ENCODE measurements at places on chromosomes 16 and 17.

GRCh38 chr16:60151987-60152386 is 1417.9 kb upstream of the GOT2 start:
- no peak for DNase-seq

- no peak for DNase-seq
Observed at GRCh38 chr17:3719265-3719664, 4.4 kb upstream of the HASPIN start.

GRCh38 chr16:50467943-50468748 is 80.0 kb upstream of the NKD1 start:
- no peak for DNase-seq

DNA sequence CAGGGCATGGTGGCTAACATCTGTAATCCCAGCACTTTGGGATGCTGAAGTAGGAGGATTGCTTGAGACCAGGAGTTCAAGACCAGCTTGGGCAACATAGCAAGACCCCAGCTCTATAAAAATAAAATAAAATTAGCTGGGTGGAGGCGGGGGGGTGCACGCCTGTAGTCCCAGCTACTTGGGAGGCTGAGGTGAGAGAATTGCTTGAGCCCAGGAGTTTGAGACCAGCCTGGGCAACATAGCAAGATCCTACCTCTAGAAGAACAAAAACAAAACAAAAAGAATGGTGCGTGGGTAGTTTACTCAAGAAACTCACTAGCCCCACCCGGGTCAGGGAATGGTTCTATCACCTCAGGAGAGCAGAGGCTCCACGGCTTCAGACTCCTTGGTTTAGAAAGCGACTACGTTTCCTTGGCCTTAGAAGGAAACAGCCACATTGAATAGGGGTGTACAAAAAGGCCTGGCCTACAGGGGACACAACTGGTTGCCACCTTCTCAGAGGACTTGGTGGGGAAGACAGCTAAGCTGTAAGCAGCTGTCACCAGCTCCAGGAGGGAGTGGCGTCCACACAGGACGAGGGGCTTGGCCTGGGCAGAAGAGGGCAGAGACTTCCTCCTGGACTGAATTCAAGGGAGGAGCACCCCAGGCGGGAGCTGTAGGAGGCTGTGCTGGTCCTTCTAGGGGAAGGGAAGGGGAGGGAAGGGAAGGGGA is 716 bp downstream of the TK1 start:
- peak; percentile 61 for DNase-seq

DNA sequence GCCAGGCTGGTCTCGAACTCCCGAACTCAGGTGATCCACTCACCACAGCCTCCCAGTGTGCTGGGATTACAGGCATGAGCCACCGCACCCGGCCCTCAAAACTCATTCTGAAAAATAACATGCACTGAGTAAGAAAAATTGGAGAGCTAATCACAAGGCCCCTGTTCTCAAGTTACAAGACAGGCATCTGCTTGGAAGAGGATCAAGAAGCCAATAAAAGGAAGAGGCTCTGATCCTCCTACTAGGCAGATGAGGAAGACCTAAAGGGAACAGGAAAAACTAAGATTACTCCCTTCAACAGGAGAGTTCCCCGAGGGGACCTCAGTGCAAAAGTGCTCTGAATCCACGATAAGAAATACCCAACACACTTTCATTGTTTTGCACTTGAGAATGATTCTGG is 18.4 kb downstream of the BLMH start:
- DNase-seq: no peak

DNA sequence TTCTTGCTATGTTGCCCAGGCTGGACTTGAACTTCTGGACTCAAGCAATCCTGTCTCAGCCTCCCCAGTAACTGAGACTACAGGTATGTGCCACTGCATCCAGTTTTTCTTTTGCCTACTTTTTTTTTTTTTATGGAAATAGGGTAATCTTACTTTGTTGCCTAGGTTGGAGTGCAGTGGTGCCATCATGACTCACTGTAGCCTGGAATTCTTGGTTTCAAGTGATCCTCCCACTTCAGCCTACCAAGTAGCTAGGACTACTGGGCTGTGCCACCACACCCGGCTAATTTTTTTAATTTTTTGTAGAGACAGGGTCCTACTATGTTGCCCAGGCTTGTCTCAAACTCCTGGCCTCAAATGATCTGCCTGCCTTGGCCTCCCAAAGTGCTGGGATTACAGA is 10.0 kb downstream of the LRRC36 start:
- no peak for DNase-seq

DNA sequence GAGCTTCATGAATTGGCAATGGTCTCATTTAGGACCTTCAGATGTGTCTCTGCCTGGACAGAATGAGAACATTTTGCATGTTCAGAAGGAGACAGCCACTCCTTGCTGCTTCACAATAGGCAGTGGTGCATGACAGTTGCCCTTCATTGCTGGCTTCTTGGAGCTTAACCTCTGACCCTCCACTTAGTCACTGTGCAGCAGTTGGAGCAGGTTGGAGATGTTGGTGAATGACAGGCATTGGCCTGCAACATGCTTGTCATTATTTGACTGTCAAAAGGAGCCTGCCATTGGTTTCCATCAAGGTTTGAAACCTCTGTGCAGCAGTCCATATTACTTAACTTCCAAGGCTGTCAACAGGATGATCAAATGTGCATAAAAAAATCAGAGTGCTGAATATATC is 22.7 kb downstream of the FTO start:
- peak; percentile 87 for DNase-seq

DNA sequence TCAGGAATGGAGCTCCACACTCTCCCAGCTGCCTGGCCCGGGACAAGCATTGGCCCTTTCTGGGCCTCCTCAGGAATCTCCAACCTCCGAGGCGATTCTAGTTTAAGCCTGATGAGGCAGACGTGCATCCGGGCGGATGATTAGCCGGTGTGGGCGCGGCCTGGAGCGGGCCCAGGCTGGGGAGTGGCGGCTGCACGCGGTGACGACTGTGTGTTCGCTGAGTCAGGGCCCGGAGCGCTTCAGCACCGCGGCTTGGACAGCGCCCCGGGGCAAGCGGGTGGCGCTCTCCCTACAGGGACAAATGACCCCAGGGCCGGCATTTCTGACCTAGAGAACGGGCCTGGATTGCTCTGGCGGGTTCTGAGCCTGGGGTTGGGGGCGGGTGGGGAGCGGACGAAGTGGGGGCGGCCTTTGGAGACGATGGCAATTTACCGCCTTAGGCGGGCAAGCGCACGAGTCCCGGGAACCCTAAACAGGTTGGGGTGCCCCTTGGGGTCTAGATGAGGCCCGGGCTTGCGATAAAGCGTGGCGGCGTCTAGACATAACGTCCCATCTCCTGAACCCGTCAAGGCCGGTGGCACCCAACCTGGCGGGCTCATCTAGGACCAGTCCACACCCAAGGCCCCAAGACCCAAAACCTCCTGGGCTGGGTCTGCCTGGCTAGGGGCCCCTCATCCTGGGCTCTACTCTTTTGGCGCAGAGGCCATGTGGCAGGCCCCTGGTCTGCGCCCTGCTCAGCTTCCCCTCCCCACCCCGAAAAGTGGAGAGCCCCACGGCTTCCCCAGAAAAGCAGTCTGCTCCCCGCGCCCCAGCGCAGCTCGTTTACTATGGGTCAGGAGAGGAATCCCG is 22.3 kb upstream of the ZNHIT3 start:
- peak; percentile 85 for DNase-seq

GRCh38 chr16:2795395-2796143 is 2.7 kb upstream of the PRSS41 start:
- no peak for DNase-seq

DNA sequence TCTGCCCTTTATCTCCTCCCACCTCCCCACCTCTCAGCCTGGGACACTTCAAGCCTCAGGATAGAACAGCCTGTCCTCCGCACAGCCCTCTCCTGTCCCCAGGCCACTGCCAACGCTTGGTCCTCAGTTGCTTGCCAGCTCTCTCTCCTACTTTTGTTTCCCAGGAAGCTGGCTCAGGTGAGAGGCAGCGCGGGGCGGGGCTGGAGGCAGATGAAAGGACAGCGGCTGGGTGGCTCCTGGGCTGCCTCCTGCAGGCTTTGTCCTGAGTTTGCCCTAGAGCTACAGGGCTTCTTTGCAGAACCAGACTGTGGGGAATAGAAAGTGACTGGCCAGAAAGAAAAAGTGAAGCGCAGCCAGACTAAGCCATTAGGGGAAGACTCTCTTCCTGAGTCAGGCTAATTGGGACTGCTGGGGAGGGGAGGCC is 48.2 kb upstream of the CDC42EP4 start:
- no peak for DNase-seq

- DNase-seq: no peak
Observed at GRCh38 chr17:48053758-48054237, 5.6 kb downstream of the NFE2L1 start.

DNA sequence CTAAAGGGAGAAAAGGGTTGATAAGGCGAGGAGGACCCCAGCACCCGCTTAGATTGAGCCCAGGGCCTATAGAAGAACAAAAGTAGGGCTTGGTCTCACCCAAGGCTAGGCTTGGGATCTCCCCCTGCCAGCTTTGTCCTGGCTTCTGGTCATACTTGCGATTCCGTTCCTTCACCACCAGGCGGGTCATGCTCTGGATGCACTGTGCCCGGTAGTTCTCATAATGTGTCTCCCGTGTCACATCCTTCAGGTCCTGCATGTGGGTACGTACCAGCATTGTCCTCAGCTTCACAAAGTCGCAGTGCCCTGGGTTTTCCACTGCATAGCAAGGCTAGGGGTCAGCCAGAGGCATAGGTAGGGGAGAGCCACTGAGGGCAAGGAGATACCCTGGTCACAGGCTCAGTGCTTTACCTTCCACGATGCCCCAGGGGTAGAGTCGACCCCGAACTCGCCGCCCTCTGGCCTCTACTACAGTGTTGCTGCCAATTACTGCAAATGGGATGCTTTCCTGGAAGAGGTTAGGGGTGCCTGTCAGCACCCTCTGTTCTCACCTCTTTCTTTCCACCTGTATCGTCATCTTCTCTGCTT is 6.5 kb upstream of the MTMR4 start:
- peak; percentile 35 for DNase-seq

DNA sequence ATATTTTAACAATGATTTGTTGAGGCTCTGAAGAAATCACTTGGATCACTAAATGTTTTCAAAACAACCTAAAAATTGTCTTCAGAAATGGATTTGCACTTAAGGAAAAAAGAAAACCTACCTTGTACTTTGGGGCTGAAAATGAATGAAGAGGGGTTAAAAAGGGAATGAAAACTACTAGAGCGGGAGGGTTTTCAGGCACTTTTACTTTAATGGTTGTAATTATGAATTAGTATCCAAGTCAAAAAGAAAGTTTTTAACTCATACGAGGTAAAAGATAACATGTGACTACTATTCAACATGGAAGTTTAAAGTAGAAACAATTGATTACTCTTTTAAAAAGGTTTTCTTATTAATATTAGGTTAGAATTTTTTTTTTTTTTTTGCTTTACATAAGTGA is 5.1 kb downstream of the IGF2BP1 start:
- DNase-seq: no peak

DNA sequence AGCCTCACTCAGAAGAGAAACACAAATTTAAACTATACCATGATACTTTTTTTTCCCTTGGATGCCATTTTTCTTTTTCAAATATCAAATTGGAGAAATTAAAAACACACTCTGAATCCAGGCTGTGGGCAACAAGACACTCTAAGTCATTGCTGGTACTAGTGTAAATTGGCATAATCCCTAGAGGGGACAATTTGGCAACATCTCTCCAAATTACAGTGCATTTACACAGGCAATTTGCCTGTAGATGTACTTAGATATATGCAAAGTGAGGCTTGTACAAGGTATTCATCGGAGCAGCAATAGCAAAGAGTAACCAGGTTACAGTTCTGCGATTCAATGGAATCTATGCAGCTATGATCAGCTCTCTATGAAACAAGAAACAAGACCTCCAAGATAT is 6.7 kb upstream of the GUCY2D start:
- DNase-seq: no peak

DNA sequence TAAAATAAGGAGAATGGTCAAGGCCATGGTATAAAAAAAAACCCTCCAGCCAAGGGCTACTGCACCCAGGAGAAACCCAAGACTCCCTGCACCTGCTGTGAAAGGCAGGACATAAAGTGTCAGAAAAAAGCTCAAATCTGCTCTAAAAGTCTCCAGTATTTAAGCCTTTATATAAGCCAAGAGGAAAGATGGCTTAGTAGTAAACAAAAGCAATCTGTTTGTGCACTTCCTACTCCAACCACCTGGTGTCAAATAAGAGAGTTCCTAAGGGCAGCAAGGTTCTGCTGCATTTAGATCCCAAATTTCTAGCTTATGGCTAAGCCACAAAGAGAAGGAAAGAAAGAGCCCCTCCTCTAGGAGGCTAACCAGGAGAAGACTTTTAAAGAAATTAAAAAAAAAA is 20.6 kb downstream of the ACSM1 start:
- DNase-seq: no peak

DNA sequence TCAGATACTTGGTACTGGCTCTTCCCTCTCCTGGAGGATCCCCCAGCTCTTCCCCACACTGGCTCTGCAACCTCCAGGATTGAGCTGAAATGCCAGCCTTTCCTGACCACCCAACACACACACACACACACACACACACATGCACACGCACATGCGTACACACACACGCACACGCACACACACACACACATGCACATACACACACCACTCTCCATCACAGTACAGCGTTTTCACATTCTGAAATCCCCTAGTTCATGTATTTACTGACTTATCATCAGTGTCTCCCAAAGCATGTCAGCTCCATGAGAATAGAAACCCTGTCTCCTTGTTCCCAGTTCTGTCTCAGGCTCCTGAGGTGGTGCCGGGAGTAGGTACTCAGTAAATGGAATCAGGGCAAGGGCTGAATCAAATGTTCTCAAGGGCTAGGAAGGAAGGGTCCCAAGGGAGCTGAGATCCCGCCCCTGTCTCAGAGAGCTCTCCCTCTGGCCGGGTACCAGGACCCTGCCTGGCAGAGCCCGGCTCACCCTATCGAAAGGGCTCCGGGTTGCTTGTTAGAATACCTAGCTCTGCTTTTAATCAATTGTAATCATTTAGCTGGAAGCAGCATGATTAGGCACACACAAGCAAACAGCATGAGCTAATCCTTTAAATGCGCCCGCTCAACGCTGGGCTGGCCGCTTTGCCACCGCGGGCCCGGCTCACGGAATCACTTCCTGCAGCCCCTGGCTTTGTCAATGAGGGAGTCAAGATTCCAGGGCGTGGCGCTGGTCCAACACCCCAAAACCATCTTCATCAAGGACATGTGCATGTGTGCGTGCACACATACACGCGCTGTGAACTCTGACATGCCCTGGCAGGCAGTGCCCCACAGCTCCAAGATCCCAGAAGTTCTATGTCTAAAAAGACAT is 140.7 kb downstream of the C16orf78 start:
- DNase-seq: no peak
